ENCODE measurements at places on chromosomes 2 and 18.

DNA sequence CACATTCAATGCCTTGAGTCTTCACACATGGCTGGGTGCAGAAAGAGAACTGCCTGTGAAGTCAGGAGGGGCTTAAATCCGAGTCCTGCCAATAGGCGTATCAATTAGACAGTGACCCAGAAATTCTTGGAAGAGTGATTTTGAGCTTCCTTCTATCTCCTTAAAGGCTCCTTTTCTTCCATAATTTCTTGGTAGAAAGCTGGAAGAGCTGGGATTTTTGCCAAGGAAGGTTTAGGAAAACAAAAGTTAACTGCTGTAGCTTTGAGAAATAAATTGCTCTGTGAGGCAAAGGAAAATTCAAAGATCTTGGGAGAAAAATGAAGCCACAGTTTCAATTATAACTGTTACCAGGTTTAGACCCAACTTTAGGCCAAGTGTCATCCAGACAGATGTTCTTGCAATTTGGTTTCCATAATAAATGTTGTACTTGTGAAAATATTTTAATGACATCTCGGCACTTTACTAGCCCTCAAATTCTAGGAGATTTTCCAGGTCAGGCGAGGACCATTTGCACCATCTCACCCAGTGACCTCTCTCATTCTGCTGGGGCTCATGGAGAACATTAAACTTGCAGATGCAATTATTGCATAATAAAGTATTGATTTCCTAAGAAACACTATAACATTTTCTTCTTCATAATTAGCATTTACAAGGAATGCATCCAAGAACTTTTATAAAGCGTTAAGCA, 329.7 kb upstream of the MEIS1 start:
- DNase-seq: no peak

GRCh38 chr2:155895016-155895415, 437.5 kb downstream of the NR4A2 start:
- DNase-seq: no peak

DNA sequence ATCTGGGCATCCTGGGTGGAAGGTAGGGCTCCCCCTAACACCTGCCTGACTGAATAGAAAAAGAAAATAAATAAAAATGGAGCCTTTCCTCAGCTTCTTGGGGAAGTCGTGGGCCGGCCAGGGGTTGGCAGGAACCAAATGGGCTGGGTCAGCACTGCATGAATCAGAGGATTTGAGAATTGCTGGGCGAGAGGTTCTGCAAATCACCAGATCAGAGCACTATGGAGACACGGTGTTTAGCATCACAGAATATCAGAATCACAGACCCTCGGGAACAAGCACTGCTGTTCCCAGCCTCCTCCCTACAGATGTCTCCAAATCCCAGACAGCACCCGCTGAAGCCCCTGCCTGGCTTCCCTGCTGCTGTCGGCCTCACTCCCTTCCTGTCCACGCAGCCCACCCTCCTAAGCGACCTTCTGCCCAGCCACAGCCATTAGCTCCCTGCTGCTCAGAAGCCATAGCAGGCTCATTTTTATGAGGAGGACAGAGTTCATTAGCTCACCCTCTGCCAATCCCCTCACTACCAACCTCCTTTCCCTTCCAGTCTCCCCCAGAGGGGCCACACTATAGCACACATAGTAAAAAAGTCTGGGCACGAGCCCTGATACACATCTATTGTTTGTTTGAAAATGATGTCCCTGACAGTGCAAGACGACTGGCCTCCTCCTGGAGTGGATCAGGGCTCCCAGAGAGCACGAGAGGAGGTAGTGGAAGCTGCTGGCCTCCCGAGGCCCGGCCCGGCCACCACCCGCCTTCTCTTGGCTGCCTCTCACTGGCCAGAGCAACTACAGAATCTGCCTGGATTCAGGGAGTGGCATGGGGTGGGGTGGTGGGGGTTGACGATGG, 64.6 kb upstream of the TAF1B start:
- no peak for DNase-seq

GRCh38 chr18:741931-742512, 29.6 kb upstream of the ENOSF1 start:
- peak; percentile 42 for DNase-seq

- DNase-seq: no peak
Measured at GRCh38 chr2:84481702-84482101, 22.6 kb upstream of the SUCLG1 start.

DNA sequence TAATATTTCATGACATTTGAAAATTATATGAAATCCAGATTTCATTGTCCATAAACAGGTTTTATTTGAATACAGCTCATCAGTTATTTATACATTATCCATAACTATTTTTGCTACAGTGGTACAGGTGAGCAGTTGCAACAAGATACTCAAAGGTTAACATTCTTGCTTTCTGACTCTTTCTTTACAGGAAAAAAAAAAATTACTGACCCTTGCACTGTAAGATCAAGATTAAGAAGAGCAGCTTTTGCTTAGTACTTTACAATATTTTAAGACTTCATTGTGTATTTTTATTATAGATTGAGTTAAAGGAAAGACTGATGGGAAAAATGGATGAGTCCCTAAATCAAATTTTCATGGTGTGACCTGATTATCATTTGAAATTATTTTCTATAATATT, 11.2 kb downstream of the ETAA1 start:
- DNase-seq: no peak

DNA sequence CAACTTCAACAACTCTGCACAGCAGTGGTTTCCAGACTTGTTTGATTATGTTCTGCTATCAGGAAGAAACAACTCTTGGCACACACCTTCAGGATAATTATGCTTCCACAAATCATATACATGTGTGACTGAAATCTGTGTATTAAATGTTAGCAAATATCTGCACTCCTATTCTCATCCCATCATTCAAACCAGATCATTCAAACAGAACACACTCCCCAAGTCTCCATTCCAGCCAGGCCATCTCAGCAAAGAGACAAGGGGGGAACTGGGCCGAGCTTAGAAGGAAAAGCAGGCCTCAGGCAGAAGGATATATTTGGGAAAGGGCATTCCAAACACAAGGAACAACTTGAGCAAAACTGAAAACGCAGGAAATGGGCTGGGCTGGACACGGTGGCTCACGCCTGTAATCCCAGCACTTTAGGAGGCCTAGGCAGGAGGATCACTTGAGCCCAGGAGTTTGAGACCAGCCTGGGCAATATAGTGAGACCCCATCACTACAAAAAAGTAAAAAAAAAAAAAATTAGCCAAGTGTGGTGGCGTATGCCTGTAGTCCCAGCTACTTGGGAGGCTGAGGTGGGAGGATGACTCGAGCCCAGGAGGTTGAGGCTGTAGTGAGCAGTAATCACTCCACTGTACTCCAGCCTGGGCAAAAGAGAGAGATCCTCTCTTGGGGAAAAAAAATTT, 62.7 kb downstream of the ZFP36L2 start:
- DNase-seq: no peak

GRCh38 chr18:48164116-48164515, 233.7 kb upstream of the SMAD2 start:
- DNase-seq: no peak

DNA sequence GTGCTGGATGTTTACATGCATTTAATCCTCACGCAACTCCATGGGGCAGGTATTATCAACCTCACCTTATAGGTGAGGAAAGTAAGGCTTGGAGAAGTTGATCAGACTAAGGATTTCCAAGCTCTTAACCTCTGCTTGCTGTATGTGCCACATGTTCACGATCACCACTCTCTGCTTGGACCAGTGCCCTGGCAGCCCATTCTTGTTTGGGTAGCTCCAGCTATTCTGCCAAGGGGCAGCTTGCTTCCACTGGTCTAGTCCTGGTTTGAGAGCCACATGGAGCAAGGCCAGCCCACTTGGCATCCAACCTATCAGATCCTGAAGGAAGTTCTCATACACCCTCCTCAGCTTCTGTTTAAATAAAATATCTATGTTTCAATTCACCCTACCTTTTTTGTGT, 14.3 kb downstream of the PLB1 start:
- no peak for DNase-seq

- no peak for DNase-seq
Measured at GRCh38 chr2:99537910-99538485, 48.2 kb upstream of the REV1 start.

- peak; percentile 83 for DNase-seq
Measured at GRCh38 chr2:229445019-229445418, 173.9 kb upstream of the PID1 start.

GRCh38 chr2:158926478-158926948, 41.9 kb upstream of the TANC1 start:
- peak; percentile 86 for DNase-seq

- no peak for DNase-seq
Measured at GRCh38 chr18:58562146-58562998, 66.5 kb downstream of the ALPK2 start.

DNA sequence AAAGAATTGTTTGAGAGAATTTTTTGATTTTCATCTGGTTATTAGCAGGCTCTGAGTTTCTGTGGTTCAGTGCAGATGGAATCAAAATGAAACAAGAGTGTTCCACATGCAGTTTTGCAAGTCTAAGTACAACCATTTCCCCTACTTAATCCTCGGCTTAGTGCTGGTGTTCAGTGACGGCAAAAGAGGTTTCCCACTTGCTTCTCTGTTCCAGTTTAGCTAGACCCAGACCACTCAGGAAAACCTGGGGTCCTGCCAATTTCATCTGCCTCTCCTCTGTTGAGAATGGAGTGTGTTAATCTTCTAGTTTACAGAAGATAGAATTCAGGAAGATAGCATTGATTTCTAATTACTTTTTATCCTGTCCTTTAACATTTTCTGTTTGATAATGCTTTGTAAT, 996.2 kb upstream of the FANCL start:
- no peak for DNase-seq

DNA sequence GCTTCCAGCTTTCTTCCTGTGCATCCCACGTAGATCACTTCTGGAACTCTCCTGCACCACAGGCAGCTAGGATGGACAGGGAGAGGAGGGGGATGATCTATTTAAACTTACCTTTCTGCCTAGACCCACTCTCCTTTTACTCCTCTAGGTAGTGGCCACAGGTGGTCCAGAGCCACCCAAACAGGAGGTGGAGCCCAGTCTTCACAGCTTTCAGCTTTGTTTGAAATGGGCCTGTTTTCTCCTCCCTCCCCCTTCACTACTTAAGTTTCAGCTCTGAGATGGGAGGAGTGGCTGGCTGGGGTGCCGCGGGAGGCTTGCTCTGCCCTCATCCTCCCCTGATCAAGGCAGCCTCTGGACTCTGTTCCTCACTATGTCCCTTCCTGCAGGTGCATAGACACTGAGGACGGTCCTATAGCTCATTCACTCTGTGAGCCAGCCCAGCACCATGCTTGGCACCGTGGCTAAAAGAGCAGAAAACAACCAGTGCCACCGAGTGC, 12.6 kb upstream of the CELF4 start:
- no peak for DNase-seq

GRCh38 chr18:27478459-27478858, 293.4 kb upstream of the CHST9 start:
- no peak for DNase-seq

- DNase-seq: peak; percentile 85
Measured at GRCh38 chr2:219155054-219155644, 5.5 kb downstream of the NHEJ1 start.

GRCh38 chr2:12177455-12178288, 431.2 kb downstream of the LPIN1 start:
- DNase-seq: no peak

- DNase-seq: no peak
Measured at GRCh38 chr2:67384123-67384822, 12.9 kb upstream of the ETAA1 start.

DNA sequence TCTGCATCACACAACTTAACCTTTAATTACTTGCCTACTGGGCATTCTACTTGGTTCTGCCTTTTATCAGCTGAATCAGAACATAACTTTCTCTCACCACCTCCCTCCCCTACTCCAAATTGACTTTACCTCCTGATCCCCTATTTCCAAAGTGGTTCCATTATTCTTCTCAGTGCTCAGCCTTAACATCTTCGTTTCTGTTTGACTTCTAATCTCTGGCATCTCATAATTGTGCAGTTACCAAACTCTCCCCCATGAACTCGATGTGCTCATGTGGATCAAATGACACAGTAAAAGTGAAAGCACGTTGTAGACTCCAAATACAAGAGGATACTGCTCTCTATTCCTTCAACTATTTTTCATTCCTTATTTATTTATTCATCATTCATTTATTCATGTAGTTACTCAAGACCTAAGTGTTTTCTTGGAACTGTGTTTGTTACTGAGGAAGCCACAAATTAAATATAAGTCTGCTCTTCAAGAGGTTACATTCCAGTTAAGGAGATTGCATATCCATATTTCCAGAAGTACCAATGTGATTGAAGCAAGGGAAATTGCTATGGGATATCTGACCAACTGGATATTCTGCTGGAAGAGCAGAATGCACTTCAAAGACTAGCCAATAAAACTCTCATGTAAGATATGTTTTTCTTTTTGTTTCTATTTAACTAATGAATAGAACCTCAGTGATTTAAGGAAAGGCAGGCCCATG, 158.8 kb downstream of the TMEFF2 start:
- no peak for DNase-seq

GRCh38 chr2:23953625-23954024, 13.4 kb downstream of the UBXN2A start:
- no peak for DNase-seq

GRCh38 chr18:47062471-47062870, 27.1 kb upstream of the ELOA2 start:
- DNase-seq: no peak

DNA sequence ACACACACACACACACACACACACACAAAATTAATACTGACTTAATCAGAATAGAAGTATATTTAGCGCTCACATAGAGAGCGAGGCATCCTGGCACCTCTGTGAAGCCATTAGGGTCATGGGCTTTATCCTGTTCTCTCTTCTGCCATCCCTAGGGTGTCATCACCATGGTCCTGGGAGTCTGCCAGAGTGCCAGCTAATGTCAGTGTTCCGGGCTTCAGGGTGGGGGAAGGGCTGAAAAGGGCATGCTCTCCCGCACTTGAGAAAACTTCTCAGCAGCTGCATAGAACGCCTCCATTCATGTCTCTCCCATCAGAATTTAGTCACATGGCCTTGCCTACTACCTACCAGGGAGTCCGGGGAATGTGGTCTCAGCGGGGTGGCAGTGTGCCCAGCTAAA, 19.7 kb upstream of the DYNC2LI1 start:
- DNase-seq: no peak

- DNase-seq: no peak
Measured at GRCh38 chr18:27847412-27847811, 329.5 kb downstream of the CDH2 start.

GRCh38 chr2:134739879-134740301, 21.1 kb upstream of the TMEM163 start:
- no peak for DNase-seq

GRCh38 chr2:2839782-2840531, 508.9 kb upstream of the MYT1L start:
- DNase-seq: no peak

- DNase-seq: peak; percentile 21
Measured at GRCh38 chr2:218981390-218981880, 3.5 kb downstream of the FEV start.

GRCh38 chr18:55385770-55386169, 202.2 kb downstream of the TCF4 start:
- DNase-seq: no peak

DNA sequence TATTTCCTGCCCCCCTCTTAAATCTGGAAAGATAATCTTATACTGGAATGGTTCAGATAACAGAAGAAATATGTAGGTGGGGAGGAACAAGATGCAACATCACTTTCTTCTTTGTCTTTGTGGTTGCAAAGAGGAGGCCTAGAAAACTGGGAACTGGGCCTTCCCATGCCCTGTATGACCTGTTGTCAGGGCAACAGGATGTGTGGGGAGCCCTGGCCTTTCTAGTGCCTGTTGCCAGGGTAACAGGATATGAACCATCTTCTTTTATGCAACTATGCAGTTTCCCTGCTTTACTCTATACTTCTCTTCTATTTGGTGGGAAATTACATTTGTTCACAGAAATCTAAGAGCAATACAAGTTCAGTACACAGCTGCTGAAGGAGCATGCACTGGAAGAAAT, 79.8 kb upstream of the PDE1A start:
- no peak for DNase-seq
